SHP77 treated with DMSO at 0.1 percent for 48 hours (cell line): ENCODE measurements at places on chromosomes 2 and 18.

DNA sequence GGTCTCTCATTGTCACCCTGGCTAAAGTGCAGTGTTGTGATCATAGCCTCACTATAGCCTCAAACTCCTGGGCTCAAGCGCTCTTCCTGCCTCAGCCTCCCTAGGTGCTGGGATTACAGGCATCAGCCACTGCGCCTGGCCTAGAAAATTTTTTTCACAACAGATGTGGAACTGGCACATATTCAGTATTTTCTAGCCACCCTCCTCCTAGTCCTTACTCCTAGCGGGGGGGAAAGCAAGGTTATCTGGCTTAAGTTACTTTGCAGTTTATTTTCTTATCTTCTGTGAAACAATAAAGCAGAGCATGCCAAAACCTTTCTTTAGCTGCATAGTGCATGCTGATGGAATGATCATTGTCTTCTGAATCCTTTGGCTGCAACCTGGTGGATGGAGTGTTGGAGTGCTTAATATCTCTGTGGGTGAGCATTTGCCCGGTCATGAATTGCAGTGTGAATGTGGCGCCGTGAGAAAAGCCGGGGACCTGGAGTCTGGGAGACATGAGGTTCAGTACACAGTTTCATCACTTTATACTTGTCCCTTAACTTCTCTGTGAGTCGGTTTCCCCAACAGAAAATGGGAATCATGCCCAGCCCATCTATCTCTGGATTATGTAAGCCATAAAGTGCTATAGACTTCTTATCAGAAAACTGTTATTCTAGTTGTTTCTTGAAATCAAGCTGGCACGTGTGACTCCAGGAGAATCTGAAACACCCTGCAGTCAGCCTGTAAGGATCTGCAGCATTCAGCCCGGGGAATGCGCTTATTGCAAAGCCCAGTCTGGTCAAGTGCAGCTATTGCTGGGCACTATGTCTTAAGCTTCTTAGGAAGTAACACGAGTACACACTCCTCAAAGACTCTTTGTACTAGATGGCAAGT is 38.2 kb upstream of the MAP3K20 start:
- DNase-seq, result no peak

- peak; percentile 5 for DNase-seq
Observed at GRCh38 chr2:118442996-118443553, 354.8 kb downstream of the INSIG2 start.

GRCh38 chr2:49291619-49292018 is 137.3 kb upstream of the FSHR start:
- DNase-seq, result no peak

- DNase-seq, result no peak
Observed at GRCh38 chr2:59662127-59662861, 891.2 kb downstream of the BCL11A start.

- DNase-seq, result no peak
Observed at GRCh38 chr2:188956961-188957360, 17.2 kb upstream of the COL3A1 start.

DNA sequence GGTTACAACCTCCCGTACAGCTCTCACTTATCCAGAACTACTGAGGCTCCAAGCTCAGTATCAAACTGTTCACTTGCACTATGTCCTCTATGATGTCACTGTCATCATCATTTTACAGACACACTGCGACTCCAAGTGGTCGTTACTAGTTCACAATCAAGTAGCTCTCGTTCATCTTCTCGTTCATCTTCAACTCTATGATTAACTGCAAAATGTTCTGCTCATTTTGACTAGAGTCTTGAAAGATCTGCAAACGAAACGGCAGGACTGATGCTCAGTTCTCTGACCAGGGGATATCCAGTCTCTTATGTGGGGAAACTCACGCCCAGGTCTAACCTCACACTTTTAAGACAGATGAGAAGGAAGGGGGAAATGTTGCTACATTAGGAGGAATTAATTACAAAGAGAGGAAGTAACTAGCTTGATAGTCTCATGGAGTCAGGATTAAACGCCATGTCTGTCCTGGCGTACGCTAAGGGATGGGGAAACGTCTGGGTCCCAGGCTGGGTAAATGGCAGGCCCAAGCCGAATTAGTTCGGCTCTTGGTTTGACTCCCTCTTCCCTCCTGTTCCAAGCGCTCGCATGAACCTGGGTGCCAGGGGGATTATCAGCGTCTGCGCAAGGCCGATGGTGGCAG is 794 bp upstream of the CHCHD5 start:
- DNase-seq, result peak; percentile 17
